ENCODE measurements at places on chromosomes 2 and 18.

DNA sequence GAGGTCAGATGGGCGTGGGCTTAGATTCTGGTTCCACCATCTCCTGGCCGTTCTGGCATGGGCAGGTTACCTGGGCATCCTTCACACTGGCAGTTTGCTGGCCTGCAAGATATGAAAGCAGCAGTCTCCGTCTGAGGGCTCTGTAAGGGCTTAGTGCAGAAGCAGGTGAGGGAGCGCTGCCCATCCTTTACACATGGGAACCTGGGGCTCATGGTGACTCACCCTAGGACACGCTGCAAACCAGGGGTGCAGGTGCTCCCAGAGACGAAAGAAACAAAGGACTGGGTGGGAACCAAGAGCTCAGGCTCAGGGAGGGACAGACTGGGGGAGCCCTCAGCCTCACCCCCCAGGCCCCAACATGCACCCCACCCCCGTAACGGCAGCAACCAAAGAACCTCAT lies 10.7 kb upstream of the ID2 start:
- DNase-seq, result no peak

GRCh38 chr18:57436965-57437333 lies 1.8 kb downstream of the ONECUT2 start:
- DNase-seq, result no peak

- DNase-seq, result peak; percentile 4
Measured at GRCh38 chr2:106232638-106233349, 38.7 kb upstream of the UXS1 start.

DNA sequence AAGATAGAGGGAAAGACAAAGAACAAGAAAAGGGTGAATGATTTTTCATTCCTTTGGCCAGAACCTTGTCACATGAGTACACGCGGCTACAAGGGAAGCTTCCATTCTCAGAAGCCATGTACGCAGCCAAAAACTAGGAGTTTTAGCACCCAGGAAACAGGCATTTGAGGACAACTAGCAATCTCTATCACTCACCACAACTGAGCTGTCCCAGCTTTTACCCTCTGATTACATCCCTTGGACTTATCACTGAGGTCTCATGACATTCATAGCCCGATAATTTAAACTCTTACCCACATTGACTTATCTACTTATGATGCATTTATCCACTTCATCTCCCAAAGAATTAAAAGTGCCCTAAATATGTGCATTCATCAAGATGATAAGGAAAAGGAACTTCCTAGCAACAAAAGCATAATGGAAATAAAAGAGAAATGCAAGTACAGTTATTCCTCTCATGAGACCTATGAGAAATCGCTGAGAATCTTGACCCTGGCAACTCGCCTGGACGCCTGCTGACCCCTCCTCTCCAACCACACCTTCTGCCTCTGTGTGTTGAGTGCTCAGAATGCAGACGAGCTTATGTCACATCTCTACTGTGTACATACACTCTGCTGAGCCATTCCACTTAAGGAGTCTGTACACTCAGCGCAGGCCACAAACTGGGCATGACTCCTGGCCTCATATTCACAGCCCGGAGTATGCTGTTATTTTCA lies 28.7 kb upstream of the MFSD6 start:
- DNase-seq, result no peak

DNA sequence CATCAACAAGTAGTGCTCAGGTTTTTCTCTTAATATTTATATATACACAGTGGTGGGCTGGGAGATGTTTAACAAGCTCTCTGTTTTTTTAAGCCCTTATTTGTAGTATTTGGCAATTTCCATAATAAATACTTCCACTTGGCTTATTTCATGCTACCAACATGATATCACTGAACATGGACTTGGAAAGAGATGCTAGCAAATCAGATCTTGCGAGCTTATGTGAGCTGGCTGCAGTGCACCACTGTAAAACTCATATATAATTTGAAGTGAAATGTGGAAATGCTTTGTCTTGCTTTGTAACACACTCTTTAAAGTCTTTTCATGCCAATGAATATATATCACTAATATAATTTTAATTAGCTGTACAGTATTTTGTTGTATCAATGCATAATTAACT lies 155.7 kb downstream of the ALK start:
- no peak for DNase-seq

DNA sequence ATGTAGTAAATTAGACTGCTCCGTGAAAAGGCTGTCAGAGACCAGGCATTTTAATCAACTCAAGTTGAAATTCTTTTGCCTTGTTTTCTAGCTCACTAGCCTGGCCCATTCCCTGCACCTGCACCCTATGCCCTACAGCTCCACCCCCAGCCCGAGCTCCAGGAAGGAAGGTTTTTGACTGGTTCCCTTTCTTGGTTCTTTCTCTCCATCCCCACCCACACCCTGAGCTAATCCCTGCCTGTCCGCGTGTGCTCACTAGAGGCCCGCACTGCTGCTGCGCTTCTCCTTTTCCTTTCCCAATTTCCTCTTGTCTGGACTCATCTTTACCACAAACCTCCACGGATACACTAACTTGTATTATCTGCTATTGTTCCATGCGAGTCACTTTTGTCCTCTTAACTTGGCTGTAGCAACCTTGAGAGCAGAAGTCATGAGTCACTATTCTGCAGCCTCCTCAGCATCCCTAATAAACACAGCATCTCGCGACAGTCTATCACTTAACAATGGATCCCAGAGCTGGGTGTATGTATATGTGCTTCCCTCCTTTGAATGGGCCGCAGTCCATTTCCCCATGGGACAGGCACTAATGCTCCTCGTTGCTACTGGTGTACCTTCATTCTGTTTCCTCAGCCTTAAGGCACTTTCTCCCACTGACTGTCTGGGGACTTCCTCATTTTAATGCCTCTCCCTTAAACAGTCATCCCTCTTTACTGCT lies 36.5 kb downstream of the COLEC12 start:
- no peak for DNase-seq

GRCh38 chr2:108417254-108417653 lies 31.8 kb upstream of the GCC2 start:
- no peak for DNase-seq

DNA sequence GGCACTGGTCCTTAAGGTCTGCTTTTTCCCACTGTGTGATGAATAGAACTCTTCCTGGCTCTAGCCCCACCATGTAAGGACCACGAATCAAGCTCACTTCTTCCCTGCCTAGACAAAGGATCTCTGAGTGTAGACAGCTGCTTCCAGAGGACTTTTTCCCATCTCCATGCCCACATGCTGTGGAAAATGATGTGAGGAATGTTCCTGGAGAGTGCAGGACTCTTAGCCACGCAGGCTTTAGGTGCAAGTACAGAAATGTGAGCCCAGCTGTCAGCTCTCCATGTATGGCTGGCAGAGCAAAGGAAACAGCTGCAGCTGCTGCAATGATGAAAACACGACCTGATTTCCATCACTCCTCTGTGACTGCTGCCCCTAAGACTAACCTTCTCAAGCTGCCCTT lies 35.5 kb downstream of the NXPH2 start:
- DNase-seq, result no peak

- DNase-seq, result no peak
Measured at GRCh38 chr2:181317511-181317910, 139.7 kb upstream of the ITGA4 start.

DNA sequence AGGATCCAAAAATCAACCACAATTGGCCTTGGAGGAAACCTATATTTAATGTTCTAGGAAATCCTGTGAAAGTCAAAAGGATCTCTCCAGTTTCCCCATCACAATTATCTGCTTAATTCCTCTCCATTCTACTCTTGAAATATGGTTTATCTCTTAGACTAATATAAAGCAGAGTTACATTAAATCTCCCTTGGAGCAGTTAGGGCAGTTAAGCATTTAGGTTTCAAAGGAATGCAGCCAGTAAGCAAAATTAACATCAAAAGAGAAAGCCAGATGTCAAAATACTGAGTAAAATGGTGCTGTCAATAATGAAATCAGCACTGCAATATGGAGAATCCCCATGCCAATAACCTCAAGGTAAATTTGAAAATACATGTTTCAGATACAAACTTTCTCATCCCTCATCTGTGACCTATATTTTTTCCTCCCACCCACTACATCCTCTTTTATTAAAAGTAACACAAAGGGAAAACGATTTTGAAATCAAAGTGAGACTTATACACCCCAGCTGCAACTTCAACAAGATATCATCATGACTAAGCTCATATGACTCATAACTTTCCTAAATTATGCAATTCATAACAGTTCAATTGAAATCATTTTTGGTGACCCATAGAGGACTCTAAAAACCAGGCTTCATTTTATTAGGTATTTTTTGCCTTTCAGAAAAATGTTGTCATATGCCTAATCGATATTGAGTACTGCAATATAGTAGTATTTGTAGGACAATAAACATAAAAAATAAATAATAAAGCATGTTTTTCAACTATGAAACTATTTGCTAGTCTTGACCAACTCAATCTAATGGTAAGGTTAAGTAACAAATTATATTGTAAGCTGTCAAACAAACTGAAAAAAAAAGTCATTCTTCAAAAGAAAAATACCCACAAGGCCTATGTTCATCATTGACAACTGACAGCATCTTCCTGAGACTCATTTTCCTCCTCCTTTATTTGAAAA lies 3.1 kb downstream of the ADAM17 start:
- no peak for DNase-seq

GRCh38 chr2:219029829-219030165 lies 11.5 kb downstream of the CFAP65 start:
- peak; percentile 68 for DNase-seq

DNA sequence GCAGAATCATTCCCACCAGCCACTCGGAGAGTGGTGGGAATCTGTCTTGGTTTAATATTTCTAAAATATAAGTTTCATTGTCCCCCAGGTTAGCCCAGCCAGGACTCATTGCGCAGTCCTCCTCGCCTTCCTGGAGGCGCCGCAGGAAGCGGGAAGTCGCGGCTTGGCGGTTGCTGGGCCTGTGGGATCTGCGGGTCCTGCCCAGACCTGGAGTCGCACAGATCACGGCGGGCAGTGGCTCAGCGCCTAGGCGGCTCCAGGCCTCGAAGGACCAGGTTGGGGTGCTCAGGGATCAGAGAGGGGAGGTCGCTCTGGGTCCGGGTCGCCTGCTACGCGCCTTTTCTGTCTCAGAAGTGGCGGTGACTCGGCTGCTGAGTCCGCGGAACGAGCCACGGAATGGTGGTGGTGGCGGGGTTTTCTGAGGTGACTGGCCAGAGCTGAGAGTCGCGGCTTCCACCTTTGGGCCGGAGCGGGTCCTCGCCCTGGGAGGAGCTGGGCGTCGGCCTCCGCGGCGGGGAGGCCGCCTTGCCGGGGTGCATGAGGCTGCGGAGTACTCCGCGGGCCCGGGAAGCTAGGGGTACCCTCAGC lies 2.6 kb downstream of the HOXD3 start:
- DNase-seq, result no peak

- no peak for DNase-seq
Measured at GRCh38 chr2:144322379-144322778, 197.5 kb downstream of the ZEB2 start.

GRCh38 chr2:210224941-210225672 lies at the start of gene ACADL:
Gene ACADL (minus strand): TSS chr2:210225447. CDS start chr2:210225263, 184 bp downstream.
- DNase-seq, result peak; percentile 14

- no peak for DNase-seq
Measured at GRCh38 chr2:150350500-150350899, 137.0 kb downstream of the RND3 start.

GRCh38 chr2:215743066-215743465 lies 270.3 kb downstream of the MREG start:
- DNase-seq, result no peak

DNA sequence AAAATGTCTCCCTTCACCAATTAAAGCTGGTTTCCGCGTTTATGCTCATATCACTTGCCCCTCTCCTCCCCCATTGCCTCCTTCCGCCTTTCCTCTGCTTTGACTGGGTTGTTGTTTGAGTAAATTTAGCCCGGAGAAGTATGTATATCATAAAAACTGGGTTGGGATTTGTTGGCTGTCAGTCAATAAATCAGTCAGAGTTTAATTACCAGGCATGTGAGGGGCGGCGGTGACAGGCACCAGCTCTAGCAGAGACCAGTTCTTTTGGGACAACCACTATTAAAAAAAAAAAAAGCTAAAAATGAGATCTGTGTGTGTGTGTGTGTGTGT lies 382.4 kb upstream of the SMIM21 start:
- no peak for DNase-seq

DNA sequence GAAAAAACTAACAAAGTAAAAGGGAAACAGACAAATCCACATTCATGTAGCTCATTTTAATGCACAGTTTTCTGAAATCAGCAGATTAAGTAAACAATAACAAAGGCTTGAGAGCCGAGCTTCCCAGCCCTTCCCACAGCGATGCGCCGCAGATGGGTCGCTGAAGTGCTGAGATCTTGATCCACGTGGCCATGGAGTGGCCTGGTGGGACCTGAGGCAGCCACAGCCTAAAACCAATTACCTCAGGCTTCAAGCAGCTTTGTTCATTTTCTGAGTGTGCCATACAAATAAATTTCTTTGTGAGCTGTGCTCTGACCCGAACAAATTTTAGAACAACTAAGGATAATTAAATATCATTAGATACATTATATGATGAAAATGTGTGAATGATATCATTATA lies 25.6 kb upstream of the CYRIA start:
- no peak for DNase-seq

Data from C1 segment of cervical spinal cord (tissue), 14 donors.